H4 (cell line): ENCODE measurements at places on chromosomes 12 and 14. TPM values are rescaled to one million over a fixed set of nuclear protein-coding genes. Genes with fewer than 3 reads are reported as not detected.
A peak's percentile ranks its signal among the peaks of the same experiment; 100 is the strongest.

- no peak for DNase-seq
Observed at GRCh38 chr12:14874882-14875281, 10.8 kb downstream of the MGP start.

DNA sequence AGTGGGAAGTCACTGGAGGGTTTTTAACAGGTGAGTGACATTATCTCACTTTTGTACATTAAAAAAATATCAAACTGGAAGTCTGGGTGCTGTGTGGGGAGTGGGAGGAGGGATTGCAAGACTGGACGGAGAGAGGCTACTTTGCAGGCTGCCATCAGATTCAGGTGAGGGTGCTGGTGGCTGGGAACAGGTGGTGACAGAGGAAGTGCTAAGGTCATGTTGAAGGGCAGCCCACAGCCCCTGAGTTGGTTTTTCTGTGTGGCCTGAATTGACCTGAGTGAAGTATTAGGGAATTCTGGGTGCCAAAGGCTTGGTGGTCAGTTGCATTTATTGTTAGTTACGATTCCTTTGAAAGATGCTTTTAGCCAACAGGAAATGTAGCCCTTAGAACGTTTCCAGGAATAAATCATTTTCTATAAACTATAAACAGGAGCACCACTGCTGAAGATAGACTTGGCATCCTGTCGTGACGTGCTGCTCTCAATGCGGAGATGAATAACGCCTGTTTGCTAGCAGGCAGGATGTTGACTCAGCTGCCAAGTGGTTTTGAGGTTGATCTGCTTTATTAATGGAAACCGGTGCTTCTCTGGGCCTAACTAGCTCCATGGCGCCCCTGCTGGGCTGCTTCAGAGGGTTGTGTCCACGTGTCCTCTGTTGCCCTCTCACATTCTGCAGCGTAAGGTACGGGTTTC lies 707.5 kb upstream of the TMEM132C start:
- DNase-seq = peak; percentile 99

HCAR1 gene
- not detected in 2 replicates for total RNA-seq

HRK gene
- total RNA-seq = 0.12 TPM in 1 of 2 replicates, not detected in the other

DNA sequence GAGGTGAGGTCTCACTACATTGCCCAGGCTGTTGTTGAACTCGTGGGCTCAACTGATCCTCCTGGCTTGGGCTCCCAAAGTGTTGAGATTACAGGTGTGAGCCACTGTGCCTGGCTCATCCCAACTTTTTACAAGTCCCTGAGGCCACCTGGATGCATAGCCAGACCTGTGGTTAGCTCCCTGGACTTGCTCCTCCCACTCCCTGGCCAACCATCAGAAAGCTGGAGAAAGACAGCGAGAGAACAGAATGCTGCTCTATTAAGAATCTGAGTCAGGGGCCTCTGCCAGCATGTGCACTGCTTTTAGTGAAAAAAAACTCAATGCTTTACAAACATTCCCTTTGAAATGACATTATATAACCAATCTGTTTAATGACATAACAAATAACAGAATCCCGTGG lies 78.2 kb downstream of the RBM19 start:
- no peak for DNase-seq

GRCh38 chr14:93533842-93534241 lies 103.1 kb downstream of the UNC79 start:
- no peak for DNase-seq

CACNA2D4 gene
- total RNA-seq = not detected in 2 replicates
